ENCODE measurements at places on chromosomes 7 and 10. TPM values are rescaled to one million over a fixed set of nuclear protein-coding genes. Genes with fewer than 3 reads are reported as not detected.

DNA sequence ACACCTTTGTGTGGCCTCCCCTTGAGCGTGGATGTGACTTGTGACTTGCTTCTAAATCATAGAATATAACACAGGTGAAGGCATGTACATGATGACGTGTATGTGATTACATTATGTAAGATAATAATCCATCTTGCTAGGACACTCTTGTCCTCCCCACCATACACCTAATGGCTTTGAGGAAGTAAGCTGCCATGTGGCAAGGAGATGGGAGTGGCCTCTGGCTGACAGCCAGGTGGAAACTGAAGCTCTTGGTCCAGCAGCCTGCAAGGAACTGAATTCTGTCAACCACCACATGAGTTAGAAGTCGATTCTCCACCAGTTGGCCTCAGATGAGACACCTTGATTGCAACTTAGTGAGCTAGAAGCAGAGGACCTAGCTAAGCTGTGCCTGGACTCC, 67.4 kb upstream of the ELN start:
- no peak for DNase-seq

- no peak for DNase-seq
These were observed 31.5 kb downstream of the PHF14 start for GRCh38 chr7:11005202-11005601.

DNA sequence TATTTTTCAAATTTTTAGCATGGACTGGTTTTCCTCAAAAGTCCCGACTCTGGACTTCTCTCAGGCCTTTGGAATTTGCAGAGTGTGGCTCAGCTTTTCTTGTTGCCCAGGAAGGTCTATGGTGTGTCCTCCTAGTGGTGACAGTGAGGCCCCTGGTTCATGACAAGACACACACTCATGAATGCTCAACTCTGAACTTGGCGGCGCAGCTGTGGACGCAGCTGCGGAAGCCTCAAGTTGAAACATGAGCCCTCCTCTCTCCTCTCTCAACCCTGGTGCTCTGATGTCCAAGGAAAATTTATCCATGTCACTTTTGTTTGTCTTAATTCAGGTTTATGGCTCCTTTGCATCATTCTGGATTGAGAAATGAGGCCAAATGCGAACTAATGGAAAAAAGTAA, 183.9 kb downstream of the HECW1 start:
- DNase-seq, result no peak

GRCh38 chr10:123704812-123705211, 38.7 kb downstream of the GPR26 start:
- DNase-seq, result no peak

DNA sequence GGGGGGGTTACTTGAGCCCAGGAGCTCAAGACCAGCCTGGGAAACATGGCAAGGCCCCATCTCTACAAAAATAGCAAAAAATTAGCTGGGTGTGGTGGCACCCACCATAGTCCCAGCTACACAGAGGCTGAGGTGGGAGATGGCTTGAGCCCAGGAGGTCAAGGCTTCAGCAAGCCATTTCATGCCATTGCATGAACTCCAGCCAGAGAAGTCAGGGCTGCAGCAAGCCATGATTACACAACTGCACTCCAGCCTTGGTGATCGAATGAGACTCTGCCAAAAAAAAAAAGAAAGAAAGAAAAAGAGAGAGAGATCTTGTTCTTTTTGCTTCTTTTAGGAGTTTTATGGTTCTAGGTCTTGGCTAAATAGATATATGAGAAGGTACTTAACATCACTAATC, 200.2 kb upstream of the PHYHIPL start:
- DNase-seq, result no peak

The SPRN gene
- total RNA-seq, result 4.8 TPM
